ENCODE measurements at places on chromosomes 2 and 18.

DNA sequence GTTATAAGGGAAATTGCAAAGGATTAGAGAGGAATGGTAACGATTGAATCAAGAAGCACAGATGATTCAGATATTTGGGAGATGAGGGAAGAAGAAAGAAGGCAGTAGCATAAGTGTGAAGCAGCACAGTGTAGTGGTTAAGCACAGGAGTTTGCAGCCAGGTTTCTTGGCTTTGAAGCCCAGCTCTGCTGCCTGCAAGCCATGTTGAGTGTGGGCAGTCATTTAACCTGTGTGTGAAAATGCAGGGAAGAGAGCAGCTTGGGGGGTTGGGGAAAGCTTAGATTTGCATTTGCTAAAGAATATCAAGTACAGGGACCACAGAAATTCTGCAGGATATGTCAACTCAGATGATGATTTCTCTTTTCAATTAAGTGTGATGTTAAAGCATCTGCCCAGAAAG is 21.5 kb upstream of the RBMS1 start:
- DNase-seq: no peak

- no peak for DNase-seq
These were observed 66.3 kb downstream of the POLR1A start for GRCh38 chr2:86039178-86039962.

- no peak for DNase-seq
These were observed 2.8 kb upstream of the ATF2 start for GRCh38 chr2:175170659-175171304.

DNA sequence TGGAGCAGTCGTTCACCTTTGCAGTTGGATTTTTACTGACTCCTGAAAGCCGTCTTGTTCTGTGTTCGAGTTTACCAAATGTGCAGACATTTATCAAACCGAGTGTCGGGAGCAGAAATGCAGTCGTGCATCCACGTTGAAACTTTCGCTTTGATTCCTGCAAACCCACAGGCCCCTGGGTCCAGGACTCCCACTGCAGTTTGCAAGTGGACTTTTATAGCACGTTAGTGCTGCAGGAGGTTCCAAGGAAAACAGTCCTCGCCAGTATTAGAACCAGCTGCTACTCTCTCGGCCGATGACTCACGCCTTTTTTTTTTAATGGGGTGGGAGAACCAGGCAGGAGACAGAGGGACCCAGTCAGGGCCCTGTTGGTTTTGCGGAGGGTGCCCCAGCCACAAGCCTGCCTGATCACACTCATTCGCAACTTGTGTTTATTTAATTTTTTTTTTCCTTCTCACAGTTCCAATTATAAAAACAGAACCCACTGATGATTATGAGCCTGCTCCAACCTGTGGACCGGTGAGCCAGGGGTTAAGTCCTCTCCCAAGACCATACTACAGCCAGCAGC is 90.1 kb downstream of the NFATC1 start:
- peak; percentile 18 for DNase-seq

DNA sequence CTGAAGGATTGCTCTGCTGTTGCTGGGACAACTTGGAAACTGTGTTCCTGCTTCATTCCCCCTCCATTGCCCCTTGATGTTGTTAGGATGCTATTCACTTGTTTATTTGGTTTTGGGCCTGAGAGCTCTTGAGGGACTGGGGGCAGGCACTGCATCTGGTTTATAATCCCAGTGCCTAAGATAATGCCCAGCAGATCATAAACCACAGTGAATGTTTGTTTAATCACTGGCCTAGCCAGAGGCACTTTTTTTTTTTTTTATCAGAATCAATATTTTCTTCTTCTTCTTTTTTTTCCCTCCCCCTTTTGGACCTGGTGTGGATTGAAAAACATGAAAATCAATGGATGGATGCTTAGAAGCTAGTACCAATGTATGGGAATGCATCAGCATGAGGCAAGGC is 38.1 kb downstream of the KCNS3 start:
- no peak for DNase-seq

- no peak for DNase-seq
These were observed 41.9 kb downstream of the CDC42EP3 start for GRCh38 chr2:37629529-37629928.

GRCh38 chr18:39529358-39529757 is 1963.8 kb upstream of the CELF4 start:
- DNase-seq: no peak

DNA sequence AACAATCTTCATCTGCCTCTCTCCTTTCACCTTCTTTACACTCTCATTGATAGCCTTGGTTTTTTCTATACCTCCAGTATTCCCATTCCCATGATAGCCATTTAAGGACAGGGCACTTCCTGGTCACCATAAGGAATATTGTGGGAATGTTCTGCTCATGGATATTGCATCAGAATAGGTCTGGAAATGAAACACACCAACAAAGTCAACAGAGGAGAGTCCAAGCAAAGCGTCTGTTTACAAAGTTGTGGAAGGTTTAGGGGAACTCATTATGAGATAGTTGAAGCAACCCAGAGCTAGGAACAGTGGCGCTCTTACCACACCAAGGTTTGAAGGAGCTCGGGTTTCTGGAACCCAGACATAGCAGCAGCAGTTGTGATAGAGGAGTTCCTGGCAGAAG is 150.3 kb upstream of the TNP1 start:
- no peak for DNase-seq

- no peak for DNase-seq
These were observed 16.0 kb upstream of the SERPINE2 start for GRCh38 chr2:224055101-224055500.

- no peak for DNase-seq
These were observed 15.4 kb downstream of the PTPN4 start for GRCh38 chr2:119775102-119775501.

DNA sequence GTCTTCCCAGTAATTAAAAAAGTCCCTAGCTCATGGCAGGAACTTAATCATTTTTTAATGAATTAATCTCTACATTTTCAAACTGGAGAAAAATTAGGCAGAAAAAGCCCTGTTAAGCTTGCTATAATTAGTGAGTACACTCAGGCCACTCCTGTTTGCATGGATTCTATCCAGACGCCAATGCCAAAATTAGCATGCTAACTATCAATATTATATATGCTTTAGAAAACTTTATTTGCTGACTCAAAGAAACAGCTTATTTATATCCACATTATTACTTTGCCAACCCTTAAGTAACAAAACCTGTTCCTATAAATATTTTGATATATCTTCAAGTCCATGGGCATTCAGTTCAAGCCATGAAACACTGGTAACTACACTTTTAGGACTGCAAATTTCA is 90.9 kb downstream of the SMC6 start:
- DNase-seq: no peak

- no peak for DNase-seq
These were observed 12.8 kb downstream of the GBX2 start for GRCh38 chr2:236155406-236155805.

DNA sequence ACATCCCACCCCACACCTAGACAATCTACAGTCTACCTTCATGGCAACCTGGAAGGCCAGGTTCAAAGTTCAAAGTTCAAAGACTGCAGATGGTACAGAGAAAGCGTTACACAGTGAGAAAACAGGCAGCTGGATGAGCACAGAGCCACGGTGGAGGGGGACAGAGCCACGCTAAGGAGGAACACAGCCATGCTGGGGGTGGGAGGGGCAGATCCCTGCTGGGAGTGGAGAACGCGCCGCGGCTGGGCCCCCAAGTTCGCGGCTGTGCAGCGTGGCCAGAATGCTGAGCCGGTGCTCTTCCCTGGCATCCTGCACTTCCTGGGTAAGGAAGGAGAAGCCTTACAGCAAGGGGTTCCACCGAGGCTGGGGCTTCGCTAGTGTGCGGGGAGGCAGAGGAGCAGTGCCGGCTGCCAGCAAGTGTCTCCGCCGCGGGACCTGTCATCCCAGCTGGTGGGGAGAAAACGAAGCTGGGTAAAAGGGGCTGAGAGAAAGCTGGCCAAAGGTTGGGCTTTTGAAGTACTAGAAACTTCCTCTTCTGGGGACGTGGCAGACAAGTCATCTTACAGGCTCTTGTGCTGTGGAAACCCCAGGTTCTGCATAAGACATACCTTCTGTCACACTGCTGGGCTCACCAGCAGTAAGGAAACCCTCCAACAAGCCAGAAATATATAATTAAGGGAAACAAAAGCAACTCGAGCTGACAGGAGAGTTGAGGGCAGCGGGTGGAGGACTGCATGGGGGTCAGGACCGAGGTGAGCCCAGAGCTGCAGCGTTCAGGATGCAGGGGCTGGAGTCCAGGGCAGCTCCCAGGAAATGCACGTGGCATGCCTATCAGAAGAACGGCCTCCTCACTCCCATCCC is 115.5 kb downstream of the HDAC4 start:
- peak; percentile 36 for DNase-seq

- DNase-seq: peak; percentile 66
These were observed 749 bp upstream of the EIF2AK3 start for GRCh38 chr2:88627856-88628570.

DNA sequence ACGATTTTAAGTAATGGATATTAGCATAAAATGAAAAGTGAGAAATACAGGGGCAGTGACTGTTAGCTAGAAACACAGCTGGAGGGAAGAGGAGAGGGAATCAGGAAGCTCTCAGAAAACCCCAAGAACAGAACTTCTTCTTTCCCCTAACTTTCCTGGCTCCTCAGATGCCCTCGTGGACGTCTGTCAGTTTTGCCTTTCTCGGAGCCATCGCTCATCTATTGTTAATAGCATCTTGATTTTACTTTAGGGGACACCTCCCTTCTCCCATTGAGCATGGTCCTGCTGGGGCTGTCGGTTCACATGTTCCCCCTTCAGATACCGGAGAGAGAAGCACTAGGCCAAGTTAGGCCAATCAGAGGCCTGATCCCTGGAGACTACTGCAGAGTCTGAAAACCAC is 2.3 kb upstream of the PLEK start:
- DNase-seq: no peak

DNA sequence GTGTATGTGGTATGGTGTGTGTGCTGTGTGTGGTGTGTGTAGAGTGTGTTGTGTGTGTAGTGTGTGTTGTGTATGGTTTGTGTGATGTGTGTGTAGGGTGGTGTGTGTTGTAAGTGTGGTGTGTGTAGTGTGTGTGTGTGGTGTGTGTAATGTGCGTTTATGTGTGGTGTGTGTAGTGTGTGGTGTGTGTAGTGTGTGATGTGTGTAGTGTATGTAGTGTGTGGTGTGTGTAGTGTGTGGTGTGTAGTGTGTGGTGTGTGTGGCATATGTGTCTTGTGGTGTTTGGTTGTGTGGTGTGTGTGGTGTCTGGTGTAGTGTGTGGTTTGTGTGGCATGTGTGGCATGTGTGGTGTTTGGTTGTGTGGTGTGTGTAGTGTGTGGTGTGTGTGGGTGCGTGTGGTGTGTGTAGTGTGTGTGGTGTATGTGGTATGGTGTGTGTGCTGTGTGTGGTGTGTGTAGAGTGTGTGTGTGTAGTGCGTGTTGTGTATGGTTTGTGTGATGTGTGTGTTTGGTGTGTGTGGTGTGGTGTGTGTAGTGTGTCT is 4.0 kb upstream of the RTP5 start:
- DNase-seq: no peak

DNA sequence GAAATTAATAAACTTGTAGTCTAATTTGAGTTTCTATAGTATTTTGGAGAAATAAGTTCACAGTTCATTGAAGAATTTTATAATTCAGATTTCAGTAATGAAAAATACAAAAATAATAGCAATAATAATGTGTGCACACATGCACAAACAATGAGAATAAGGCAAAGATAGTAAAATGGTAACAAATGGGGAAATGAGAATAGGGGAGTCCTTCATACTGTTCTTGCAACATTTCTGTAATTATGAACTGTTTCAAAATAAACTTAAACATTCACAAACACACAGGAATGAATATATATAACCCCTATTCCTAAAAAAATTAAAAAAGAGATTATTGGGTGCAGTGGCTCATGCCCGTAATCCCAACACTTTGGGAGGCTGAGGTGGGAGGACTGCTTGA is 63.9 kb downstream of the SPRED2 start:
- no peak for DNase-seq

DNA sequence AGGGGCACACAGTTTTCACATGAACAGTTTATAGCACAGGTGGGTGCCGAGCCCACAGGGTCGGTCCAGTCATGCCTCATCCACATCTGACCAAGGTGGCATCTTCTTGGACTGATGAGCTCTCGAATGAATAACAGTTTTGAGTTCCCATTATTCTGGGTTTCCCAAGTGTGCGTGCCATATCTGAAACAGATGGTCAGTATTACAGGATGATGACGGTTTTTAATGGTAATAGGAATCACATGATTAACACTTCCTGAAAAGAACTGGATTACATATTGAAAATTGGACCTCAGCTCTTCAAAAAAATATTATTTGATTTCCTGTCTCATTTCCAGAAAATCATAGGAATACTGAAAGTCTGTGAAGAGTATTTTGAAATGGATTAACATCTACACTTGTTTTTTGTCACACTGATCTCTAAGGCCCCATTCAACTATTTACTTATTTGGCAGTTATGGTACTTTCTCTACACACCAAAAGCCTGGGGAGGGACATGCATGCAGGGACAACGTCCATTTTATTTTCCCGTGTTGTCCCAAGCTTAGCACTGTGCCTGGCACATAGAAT is 22.2 kb upstream of the NAB1 start:
- DNase-seq: no peak

GRCh38 chr18:9790261-9790660 is 82.2 kb downstream of the RAB31 start:
- DNase-seq: no peak

GRCh38 chr2:152410165-152410597 is 75.2 kb downstream of the FMNL2 start:
- DNase-seq: no peak

GRCh38 chr2:238415036-238415764 is 11.5 kb upstream of the ASB1 start:
- no peak for DNase-seq

GRCh38 chr18:24397694-24398368 is at the start of gene OSBPL1A:
TSS of gene OSBPL1A (minus strand) at chr18:24397824. CDS start at chr18:24377533, 20,291 bp downstream.
- peak; percentile 90 for DNase-seq

GRCh38 chr2:196260546-196260945 is 89.2 kb upstream of the STK17B start:
- DNase-seq: no peak

- DNase-seq: peak; percentile 58
These were observed 39.0 kb downstream of the COA5 start for GRCh38 chr2:98569197-98569793.

DNA sequence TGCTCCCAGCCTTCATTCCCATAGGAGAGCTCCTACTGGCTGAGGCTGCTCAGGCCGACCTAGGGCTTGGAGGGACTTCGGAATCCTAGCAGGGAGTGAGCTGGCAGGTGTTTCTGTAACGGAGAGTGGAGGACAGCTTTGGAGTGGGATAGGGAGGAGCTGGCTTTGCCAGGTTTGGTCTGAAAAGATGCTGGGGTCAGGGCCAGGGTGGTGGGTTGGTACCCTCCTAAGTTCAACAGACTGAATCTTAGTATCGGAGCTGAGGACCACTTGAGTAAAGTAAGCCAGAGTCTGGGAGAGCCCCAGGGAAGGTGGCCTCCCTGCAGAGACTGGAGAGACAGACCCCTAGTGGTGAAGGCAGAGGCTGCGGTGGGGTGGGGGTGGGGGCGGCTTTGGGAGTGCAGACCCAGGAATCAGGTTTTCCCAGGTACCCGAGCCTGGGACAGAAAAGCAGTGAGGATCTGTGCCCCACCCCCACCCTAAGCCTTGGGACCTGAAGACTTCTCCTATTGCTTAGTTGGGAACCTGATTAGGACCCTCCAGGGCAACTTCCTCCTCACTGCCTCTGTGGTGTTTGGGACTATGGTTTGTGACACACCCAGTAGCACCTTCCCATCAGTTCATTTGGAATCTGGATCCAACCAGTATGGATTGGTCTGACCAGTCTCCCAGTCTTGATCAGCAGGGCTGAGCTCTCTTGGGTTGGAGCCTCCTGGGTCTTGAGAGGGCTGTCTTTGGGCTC is 3.0 kb downstream of the CNNM4 start:
- no peak for DNase-seq

GRCh38 chr18:46096651-46097300 is 1.3 kb downstream of the ATP5F1A start:
- DNase-seq: no peak
